ENCODE measurements at places on chromosomes 13 and 19.

- DNase-seq: no peak
Observed at GRCh38 chr13:107185889-107186288, 618.0 kb upstream of the ARGLU1 start.

DNA sequence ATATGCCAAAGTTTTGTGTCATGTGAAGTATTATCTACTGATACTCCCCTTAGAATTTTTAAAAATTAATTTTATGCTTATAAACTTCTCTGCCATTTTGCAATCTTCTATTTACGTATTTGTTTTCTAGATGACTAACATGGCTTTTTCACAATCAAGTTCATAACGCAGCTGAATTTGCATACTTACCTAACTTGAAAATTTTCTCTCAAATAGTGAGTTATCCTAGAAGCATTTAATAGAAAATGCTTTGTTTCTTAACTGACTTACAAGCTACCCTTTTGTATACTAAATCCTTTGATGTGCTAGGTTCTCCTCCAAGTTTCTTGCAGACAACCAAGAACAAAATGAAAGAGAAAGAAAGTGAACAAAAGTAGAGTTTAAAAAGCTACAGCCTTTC lies 683.5 kb downstream of the LIG4 start:
- DNase-seq: no peak

DNA sequence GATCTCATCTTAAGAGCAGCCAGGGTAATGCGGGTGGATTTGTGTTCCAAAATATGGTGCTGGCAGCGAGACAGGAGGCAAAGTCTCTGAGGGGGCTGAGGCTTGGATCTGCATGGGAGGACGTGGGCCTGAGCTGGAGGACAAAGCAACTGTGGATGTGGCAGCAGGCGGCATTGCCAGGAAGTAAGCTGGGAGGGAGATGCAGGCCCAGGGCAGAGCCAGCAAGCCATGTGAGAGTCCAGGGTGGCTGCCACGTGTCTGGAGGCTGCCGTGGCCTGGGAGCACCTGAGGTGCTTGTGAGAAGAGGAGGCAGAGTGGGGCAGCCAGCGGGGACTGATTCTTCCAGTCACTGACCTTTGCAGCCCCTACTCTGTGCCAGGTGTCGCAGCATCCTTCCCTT lies 52.0 kb downstream of the DPF1 start:
- DNase-seq: no peak

DNA sequence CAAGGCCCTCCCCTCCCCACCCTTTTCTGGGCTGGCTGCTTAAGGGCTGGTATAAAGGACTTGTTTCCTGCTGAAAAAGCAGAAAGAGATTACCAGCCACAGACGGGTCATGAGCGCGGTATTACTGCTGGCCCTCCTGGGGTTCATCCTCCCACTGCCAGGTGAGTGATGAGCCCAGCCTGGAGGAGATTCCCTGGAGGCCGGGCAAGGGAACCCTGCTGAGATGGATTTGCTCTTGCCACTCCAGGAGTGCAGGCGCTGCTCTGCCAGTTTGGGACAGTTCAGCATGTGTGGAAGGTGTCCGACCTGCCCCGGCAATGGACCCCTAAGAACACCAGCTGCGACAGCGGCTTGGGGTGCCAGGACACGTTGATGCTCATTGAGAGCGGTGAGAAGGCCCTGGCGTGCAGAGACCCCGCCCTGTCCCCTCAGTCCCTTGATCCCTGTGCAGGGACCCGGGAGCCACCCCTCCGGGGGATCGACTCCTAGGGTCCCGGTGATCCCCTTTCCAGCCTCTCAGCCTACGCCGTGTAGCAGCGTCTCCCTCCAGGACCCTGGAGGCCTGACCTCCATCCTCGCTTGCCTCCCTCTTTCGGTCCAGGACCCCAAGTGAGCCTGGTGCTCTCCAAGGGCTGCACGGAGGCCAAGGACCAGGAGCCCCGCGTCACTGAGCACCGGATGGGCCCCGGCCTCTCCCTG lies at the start of gene CD177:
Gene CD177, plus strand, starts transcription at position 81 of the 699 bp plus-strand sequence. Its CDS starts 29 bp downstream, at position 110.
- DNase-seq: no peak

GRCh38 chr13:94308832-94309231 lies 170.7 kb downstream of the DCT start:
- no peak for DNase-seq

GRCh38 chr13:29567411-29567810 lies 28.1 kb downstream of the SLC7A1 start:
- DNase-seq: no peak

DNA sequence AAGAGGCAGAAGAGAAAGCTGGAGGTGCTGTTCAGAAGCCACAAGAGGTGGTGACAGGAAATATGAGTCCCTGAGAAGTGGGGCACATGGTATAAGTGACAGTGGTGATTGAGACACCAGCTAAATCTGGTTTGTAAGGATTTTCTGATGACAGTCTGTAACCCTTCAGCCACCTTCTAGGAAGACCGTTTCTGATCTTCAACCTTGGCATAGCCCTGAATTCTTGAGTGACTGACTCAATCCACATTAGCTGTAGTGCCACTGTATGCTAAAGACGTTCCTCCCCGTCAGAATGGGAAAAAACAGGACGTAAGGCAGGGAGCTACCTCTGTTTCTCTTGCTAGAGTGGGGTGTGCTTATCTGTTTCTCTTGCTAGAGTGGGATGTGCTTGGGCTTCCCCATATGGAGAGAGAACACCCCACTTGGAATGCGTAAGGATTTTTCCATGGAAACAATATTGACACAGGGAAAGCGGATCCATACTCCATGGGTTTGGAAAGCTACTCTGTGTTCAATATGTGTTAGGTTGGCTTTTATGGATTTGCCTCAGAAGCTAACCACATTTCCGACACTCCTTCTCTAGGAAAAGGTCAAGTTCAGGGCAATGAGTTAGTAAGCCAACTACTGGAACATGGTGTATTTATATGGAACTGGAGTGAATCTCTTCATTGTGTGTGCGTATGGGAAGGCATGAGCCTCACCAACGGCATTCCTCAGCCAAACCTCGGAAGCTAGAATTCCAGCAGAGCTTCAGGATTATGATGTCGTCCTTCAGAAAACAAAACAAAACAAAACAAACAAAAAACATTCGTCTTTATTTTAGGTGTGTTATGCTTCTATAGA lies 948.8 kb upstream of the SLC10A2 start:
- no peak for DNase-seq

DNA sequence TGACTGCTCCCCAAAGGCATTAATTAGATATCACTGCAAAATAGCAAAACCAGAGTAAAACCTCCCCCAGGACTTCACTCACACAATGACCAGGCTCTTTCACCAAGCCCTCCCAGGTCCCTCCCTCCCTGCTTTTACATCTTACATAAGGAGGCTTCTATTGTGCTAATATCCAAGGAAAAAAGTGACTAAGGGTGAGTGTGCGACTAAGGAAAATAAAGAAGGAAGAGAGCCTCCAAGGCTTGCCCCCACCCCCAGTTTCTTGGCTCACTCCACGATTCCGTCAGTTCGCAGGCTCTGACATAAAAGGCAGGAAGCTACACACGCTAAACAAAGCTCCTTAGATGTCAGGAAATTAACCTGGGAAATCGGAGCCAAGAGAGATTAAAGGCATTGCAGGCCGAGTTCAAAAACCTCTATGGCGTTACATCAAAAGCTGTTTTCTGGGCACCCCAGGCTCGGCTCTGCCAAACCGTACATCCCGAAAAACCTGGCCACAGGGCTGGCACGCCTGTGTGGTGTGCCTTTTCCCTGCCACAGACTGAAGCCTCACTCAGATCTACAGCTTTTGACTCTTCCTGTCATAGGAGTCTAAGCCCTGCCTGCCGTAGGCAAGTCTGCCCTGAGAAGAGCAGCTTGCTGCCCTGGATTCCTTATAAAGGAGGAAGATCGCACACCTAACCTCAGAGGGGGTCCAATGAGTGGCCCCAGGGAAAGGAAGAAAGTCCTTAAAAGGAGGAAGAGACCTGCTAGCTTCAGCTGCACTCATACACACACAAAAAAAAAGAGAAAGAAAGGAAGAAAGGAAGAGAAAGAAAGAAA lies 67.0 kb upstream of the SERP2 start:
- DNase-seq: no peak

- DNase-seq: no peak
Observed at GRCh38 chr19:3976495-3977241, 5.8 kb upstream of the DAPK3 start.
